Islet precursor cell (in vitro differentiated cells): ENCODE measurements at places on chromosomes 6 and 20.

DNA sequence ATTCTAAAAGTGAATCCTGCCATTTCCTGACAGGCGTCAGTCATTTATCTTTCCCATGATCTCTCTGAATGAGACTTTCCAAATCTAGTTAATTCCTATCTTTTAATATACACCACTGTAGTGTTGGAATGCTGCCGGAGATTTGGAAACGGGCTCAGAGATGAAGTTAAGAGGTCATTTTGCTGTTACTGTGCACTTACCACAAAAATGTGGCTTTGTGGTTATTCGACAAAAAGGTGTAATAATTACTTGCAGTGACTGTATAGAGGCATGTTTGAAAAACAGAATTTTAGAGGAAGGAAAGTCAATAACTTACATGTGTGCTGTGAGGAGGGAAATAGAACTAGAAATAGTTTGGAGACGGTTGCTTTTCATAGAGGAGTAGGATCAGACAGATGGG is 460.2 kb upstream of the BTBD3 start:
- DNase-seq, result no peak

DNA sequence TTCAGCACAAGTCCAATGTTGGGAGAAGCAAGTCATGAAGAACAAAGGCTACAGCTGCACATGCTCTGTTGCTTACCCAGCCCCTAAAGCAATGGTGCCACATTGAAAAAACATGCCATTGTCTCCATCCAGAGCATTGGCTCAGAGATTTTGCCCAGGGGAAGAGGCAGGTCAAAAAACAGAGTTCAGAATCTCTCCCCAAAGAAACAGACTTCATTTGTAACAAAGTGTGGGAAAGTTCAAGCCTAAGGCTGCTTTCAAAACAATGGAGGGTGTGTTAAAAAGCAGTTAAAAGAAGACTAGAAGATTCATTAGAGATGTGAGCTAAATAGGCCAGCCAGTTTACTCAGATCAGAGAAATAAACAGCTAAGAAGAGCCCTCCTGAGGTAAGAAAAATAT is 63.6 kb downstream of the DZANK1 start:
- no peak for DNase-seq

DNA sequence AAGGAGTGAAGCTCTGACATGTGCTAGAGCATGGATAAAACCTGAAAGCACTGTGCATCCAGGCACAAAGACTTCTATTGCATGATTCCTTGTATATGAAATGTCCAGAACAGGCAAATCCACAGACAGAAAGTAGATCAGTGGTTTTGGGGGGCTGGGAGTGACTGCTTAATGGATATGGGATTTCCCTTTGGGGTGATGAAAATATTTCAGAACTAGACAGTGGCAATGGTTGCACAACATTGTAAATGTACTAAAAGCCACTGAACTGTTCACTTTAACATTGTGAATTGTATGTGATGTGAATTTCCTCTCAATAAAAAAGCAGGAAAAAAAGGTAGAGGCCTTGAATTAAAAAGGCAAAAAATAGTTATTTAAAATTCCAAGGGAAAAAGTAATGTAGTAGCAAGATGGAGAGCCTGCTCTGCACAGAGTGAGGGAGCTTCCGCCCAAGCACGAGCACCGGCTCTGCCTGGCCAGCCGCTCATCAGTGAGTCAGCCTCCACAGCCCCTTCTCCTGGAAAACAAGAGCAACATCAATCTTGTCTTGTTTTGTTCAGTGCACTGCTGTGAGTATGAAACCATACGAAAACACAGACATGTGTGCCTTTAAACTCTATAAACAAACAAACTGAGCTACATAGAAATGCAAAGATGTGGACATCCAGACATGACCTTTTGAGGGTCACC is 74.6 kb upstream of the THBS2 start:
- peak; percentile 67 for DNase-seq

DNA sequence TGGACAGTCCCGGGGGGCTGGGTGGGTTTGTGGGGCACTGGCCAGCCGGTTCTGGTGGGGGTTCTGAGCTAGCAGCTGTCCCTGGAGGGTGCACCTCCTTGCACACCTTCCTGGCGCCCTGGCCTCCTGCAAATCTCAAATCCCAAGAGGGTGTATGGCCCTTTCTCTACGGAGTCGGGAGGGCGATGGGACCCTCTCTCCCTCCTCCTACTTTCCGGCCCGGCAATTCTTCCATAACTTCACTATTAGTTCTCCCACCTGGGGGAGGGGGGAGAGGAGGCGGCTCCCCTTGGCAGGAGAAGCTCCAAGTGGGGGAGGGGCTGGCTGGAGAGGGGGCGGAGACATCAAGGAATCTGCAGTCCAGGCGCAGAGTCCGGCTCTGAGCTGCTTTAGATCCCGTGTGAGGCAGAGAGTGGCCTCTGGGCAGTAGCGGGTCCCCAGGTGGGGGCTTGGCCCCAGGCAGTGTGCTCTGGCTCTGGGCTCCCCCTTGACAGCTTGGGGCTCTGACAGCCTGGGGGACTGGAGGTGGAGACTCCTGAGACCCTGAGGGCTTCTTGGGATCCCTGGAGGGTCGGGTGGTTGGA is 1.4 kb upstream of the LAMA5 start:
- DNase-seq, result peak; percentile 92

DNA sequence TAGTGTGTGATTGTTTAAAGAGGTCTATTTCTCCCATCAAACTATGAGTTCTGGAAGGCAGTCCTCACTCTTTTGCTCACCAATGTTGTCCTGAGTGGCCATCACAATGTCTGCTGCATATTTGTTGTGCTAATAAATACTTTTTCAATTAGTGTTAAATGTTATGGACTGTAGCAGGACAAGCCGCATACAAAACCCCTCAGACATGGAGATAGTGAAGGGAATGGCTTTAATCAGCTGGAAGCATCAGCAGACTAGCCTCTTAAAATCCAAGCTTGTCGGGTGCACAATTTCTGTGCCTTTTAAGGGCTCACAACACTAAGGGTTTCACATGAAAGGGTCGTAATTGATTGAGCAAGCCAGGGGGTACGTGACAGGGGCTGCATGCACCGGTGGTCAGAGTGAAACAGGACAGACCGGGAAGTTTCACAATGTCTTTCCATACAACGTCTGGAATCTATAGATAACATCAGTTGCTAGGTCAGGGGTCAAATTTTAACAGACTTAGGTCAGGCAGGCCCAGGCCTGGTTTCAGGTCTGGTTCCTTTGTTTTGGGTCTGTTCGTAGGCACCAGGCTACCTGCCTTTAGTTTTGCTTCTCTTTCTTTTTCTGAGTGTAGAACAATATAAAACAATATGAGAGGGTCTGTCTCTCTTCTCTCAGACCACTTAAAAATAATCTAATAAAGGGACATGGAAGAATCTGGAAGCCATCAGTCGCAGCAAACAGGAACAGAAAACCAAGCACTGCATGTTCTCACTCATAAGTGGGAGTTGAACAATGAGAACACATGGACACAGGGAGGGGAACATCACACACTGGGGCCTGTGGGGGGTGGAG is 327.6 kb upstream of the HTR1E start:
- DNase-seq, result peak; percentile 98

DNA sequence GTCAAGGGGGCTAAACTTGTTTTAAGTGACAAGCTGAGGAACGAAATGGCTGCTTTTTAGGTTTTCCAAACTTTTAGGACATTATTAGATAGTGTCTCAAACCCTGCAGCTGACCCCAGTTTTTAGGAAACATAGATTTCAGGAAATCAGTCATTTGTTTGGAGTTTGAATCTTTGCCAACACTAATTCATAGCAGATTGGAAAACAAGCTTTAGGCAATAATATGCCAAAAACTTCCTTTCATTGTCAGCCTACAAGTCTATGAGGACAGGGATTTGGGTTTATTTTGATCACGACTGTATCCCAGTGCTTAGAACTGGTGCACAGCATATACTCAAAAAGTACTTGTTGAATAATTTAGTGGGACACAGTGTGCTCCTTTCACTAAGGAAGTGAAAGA is 123.2 kb downstream of the TINAG start:
- no peak for DNase-seq

- no peak for DNase-seq
These were observed 161.5 kb upstream of the ADGRB3 start for GRCh38 chr6:68473433-68474210.

GRCh38 chr6:145110109-145110508 is 625.2 kb downstream of the EPM2A start:
- DNase-seq, result peak; percentile 77

- no peak for DNase-seq
These were observed 137.6 kb upstream of the RIN2 start for GRCh38 chr20:19620446-19620845.
